ENCODE measurements at places on chromosomes 16 and 17. TPM values are rescaled to one million over a fixed set of nuclear protein-coding genes. Genes with fewer than 3 reads are reported as not detected.

Gene ITGAD
- total RNA-seq = not detected

Gene GAS2L2
- total RNA-seq = 0.07 TPM

Gene GGT6
- 4.4 TPM for total RNA-seq

Gene DYNLL2
- total RNA-seq = 36.1 TPM

Gene SLC16A13
- 3.0 TPM for total RNA-seq

Gene SOX9
- 4.4 TPM for total RNA-seq

Gene GUCY2D
- total RNA-seq = 0.28 TPM

Gene ASPSCR1
- total RNA-seq = 18.7 TPM

Gene SLC35G6
- not detected for total RNA-seq

Gene DCTN5
- 90.5 TPM for total RNA-seq

Gene CCDC200
- total RNA-seq = not detected

Gene TTLL6
- total RNA-seq = not detected

Gene GRAPL
- not detected for total RNA-seq

Gene TANC2
- 126 TPM for total RNA-seq

Gene CACNB1
- 1.4 TPM for total RNA-seq

Gene LRRC37A
- total RNA-seq = 1.4 TPM

Gene RAB11FIP4
- 30.3 TPM for total RNA-seq

Gene TMEM238L
- not detected for total RNA-seq

Gene C1QTNF8
- not detected for total RNA-seq

Gene MSLN
- 40.5 TPM for total RNA-seq

Gene NHERF2
- total RNA-seq = 10.3 TPM

Gene SALL1
- under 0.01 TPM for total RNA-seq

Gene PIPOX
- 0.28 TPM for total RNA-seq

Gene ATP2A1
- 0.43 TPM for total RNA-seq

Gene C17orf50
- total RNA-seq = not detected

Gene NUP88
- 99.1 TPM for total RNA-seq

Gene KRTAP16-1
- not detected for total RNA-seq

Gene WNK4
- 0.57 TPM for total RNA-seq

Gene OR1E1
- not detected for total RNA-seq

Gene PRPF8
- 187 TPM for total RNA-seq

Gene NGFR
- 0.78 TPM for total RNA-seq

Gene AIPL1
- not detected for total RNA-seq

Gene GH2
- not detected for total RNA-seq

Gene CDH5
- total RNA-seq = under 0.01 TPM

Gene DOC2A
- total RNA-seq = not detected

Gene PERCC1
- not detected for total RNA-seq

Gene HSD17B1
- 3.4 TPM for total RNA-seq

Gene DOC2B
- under 0.01 TPM for total RNA-seq

Gene CACNG5
- not detected for total RNA-seq

Gene NTHL1
- total RNA-seq = 17.4 TPM

Gene EPN2
- total RNA-seq = 40.2 TPM

Gene CNGB1
- 7.3 TPM for total RNA-seq

Gene FCSK
- total RNA-seq = 11.3 TPM

Gene C16orf92
- total RNA-seq = not detected

Gene MYH3
- 0.68 TPM for total RNA-seq

Gene SNAI3
- not detected for total RNA-seq

Gene RPGRIP1L
- 3.4 TPM for total RNA-seq

Gene ZFP3
- 1.6 TPM for total RNA-seq

Gene CORO6
- total RNA-seq = 1.0 TPM

Gene UBB
- total RNA-seq = 1,064 TPM

Gene PRPSAP1
- 28.4 TPM for total RNA-seq

Gene TRAPPC2L
- total RNA-seq = 31.3 TPM

Gene MAP3K14
- 1.4 TPM for total RNA-seq

Gene PRDM7
- total RNA-seq = not detected

Gene ZP2
- not detected for total RNA-seq

Gene HAGHL
- total RNA-seq = 18.4 TPM

Gene TBL3
- total RNA-seq = 57.3 TPM

Gene EIF3C
- 301 TPM for total RNA-seq

Gene TBC1D3H
- total RNA-seq = not detected
